ENCODE measurements at places on chromosomes 7 and 10. TPM values are rescaled to one million over a fixed set of nuclear protein-coding genes. Genes with fewer than 3 reads are reported as not detected.

GRCh38 chr7:44490351-44491200 lies at the start of gene NUDCD3:
TSS of gene NUDCD3 (minus strand) at chr7:44490658. CDS start at chr7:44490600, 58 bp downstream.
- peak; percentile 89 for DNase-seq
- no peaks in the 10 kb centered on the region for H3K27me3 ChIP-seq
- peaks cover 8% of the 10 kb centered on the region for H3K36me3 ChIP-seq
- peak within 1 kb of the TSS; percentile 86 for H3K4me3 ChIP-seq

- no peak overlapping the region for H3K27ac ChIP-seq
- H3K27me3 ChIP-seq, result no peaks in the 10 kb centered on the region
- DNase-seq, result no peak
- H3K36me3 ChIP-seq, result no peaks in the 10 kb centered on the region
- H3K4me3 ChIP-seq, result no peak overlapping the region
Measured at GRCh38 chr10:57818522-57818921, 449.2 kb downstream of the IPMK start.

- H3K4me3 ChIP-seq, result no peak overlapping the region
- no peaks in the 10 kb centered on the region for H3K27me3 ChIP-seq
- H3K4me1 ChIP-seq, result peaks cover 50% of the 10 kb centered on the region
Measured at GRCh38 chr7:55532150-55532917, 40.0 kb downstream of the VOPP1 start.

Gene LOXL4
- total RNA-seq, result 2.5 TPM

- no peak for DNase-seq
- H3K27me3 ChIP-seq, result 0 out of 2 replicates have a peak, but pooled peaks cover 1% of the 10 kb centered on the region
- H3K4me1 ChIP-seq, result 0 out of 2 replicates have a peak, but pooled peaks cover 6% of the 10 kb centered on the region
- H3K36me3 ChIP-seq, result no peaks in the 10 kb centered on the region
Measured at GRCh38 chr7:144388950-144389349, 14.5 kb downstream of the NOBOX start.

GRCh38 chr10:30970760-30971460 lies 60.8 kb downstream of the ZNF438 start:
- no peaks in the 10 kb centered on the region for H3K4me1 ChIP-seq
- no peak overlapping the region for H3K4me3 ChIP-seq
- H3K27me3 ChIP-seq, result no peaks in the 10 kb centered on the region
- H3K36me3 ChIP-seq, result no peaks in the 10 kb centered on the region
- no peak for DNase-seq

Gene TBX20
- 1.1 TPM for total RNA-seq

Gene HMX2
- total RNA-seq, result not detected

DNA sequence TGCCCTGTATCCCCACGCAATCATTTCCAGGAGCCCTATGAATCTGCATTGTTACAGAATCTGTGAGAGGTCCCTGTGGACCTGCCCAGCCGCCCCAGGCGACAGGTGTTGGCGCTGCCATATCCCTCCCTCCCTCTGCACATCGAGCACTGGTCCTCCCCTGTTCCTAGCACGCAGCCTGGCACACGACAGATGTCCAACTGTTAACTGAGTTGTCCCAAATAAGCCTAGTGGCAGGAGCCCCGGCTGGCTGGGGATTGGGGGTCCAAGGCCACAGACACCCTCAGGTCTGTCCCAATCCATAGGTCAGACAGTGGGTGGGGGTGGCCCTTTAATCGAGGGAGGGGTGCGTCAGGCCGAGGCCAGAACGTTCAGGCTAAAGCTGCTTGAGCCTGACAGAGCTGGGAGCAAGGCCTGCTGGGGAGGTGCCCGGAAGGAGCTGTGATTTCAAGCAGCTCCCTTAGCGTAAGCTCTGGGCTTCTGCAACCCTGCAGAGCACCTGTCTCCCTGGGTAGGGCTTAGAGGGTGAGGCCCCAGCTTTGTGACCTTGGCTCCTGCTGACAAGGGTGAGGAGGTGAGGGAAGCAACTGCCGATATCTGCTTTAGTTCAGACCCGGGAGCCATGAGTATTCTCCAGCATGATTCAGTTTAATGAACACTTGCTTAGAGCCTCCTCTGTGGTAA lies 40.1 kb downstream of the ADRA2A start:
- H3K27ac ChIP-seq, result no peak overlapping the region
- H3K36me3 ChIP-seq, result no peaks in the 10 kb centered on the region
- no peaks in the 10 kb centered on the region for H3K27me3 ChIP-seq
- H3K4me1 ChIP-seq, result no peaks in the 10 kb centered on the region

- H3K27me3 ChIP-seq, result no peaks in the 10 kb centered on the region
- no peak overlapping the region for H3K4me3 ChIP-seq
- H3K27ac ChIP-seq, result no peak overlapping the region
- H3K4me1 ChIP-seq, result no peaks in the 10 kb centered on the region
Measured at GRCh38 chr10:58444321-58444720, 59.1 kb downstream of the TFAM start.

Gene FAM20C
- total RNA-seq, result 34.0 TPM

All from PC-9 (cell line).